Hair follicular keratinocyte (primary cell): ENCODE measurements at places on chromosomes 7 and 10. TPM values are rescaled to one million over a fixed set of nuclear protein-coding genes. Genes with fewer than 3 reads are reported as not detected.

Gene HIF1AN
- total RNA-seq, result 4.0 and 7.4 TPM in 2 replicates

Gene AQP1
- total RNA-seq, result not detected in 2 replicates

Gene NPFFR1
- total RNA-seq, result not detected in 2 replicates

Gene GPR85
- 0.34 TPM in 1 of 2 replicates, not detected in the other for total RNA-seq

Gene CH25H
- not detected in 2 replicates for total RNA-seq

Gene C7orf33
- total RNA-seq, result not detected in 2 replicates

Gene SDK1
- total RNA-seq, result 1.1 and 1.6 TPM in 2 replicates

Gene CYP3A5
- 0.53 and 2.3 TPM in 2 replicates for total RNA-seq

Gene GRM8
- not detected in 2 replicates for total RNA-seq

Gene PRPS1L1
- not detected in 2 replicates for total RNA-seq

Gene FGL2
- 0.15 and 0.23 TPM in 2 replicates for total RNA-seq

Gene SEMA3A
- total RNA-seq, result 1.0 TPM in 1 of 2 replicates, not detected in the other

Gene KLF14
- total RNA-seq, result not detected in 2 replicates

Gene CPN1
- total RNA-seq, result not detected in 2 replicates

Gene ZPBP
- not detected in 2 replicates for total RNA-seq

Gene BMS1
- 13.7 and 20.5 TPM in 2 replicates for total RNA-seq

Gene ALOX5
- total RNA-seq, result 0.16 TPM in 1 of 2 replicates, not detected in the other

Gene ADAM22
- not detected in 2 replicates for total RNA-seq

Gene NME8
- not detected in 2 replicates for total RNA-seq
